ENCODE measurements at places on chromosomes 1 and 21.

- no peak for DNase-seq
Measured at GRCh38 chr1:113935970-113936369, 6.8 kb downstream of the HIPK1 start.

DNA sequence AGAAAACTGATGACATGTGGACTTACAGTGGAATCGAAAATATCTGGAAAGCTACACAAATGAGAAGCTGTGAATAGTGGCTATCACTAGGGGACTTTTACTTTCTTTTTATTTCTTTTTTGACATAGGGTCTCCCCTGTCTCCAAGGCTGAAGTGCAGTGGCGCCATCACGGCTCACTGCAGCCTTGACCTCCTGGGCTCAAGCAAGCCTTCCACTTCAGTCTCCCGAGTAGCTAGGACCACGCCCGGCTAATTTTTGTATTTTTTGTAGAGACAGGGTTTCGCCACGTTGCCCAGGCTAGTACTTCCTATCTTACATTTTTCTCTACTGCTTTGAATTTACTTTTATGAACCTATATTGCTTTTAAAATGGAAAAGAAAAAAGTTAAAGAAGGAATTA, 10.5 kb downstream of the TMEM35B start:
- DNase-seq: no peak

GRCh38 chr1:15618655-15619525, 1.6 kb downstream of the DDI2 start:
- DNase-seq: no peak

GRCh38 chr21:43369124-43369523, 57.8 kb downstream of the SIK1 start:
- DNase-seq: peak; percentile 58

DNA sequence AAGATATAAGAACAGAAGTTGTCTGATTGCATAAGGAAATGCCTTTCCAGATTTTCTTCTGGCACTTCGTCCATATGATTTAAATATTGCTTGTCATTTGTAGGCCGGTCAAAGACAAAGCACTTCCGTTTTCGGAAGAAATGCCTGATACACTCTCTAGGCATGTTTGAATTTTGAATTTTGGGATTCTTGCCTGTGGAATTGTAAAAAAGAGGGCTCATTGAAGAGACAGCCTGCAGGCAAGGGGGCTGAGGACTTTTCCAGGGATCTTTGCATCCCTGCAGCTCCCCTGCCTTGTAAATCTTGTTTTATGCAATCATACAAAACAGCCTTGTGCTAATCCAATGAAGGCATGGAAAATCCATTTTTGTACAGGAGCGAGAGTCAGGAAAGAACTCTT, 7.4 kb downstream of the GBP4 start:
- no peak for DNase-seq

DNA sequence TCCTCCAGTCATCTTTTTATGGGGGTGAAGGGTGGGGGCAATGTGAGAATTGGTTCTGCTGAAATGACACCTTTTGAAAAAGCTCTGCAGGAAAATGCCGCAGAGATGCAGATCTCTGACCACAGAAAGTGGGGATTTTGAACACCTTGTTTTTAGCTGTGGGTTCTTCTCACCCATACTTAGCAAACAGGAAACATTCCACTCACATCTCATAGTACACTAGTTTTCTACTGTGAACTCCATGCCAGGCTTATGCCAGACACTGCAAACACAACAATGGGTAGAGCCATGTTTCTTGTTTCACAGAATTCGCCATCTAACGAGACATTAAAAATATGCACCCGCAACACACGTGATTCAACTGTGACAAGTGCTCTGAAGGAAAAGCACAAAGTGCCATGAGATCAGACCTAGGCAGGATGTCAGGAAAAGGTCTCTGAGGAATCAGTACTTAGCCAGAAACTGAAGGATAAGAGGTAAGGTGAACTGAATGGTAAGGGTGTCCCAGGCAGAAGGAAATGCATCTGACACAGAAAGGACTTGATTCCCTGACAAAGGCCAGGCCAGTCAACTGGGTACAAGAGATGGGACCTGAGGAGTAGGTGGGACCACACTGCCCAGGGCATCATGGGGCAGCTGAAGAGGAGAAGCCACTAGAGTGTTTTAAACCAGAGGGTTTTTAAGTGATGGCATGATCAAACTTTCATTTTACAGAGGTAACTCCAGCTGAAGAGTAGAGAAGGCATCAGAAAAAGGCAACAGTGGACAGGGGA, 83.8 kb upstream of the JAK1 start:
- DNase-seq: no peak

DNA sequence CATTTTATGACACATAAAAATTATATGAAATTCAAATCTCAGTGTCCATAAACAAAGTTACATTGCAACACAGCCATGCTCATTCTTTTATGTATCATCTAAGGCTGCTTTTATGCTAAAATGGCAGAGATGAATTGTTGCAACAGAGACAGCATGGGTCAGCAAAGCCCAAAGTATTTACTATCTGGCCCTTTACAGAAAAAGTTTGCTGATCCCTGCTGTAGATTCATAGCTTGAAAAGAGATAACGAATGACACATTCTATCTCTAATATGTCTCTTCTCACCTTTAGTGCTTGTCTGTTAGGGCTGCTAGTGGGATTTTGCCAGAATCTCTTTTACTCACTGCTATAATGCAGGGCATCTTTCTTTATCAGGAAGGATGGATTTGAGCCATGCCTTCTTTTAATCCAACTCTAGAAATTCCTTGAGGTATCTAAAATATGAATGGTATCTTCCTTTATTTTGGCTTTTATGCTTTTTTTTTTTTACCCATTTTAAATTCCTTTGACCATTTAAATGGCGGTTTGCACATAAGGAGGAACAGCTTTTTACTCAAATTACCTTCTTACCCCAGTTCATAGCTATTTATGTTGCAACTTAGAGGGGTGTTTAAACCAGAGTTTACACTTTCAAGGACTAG, 598.2 kb downstream of the PLPP3 start:
- DNase-seq: no peak

DNA sequence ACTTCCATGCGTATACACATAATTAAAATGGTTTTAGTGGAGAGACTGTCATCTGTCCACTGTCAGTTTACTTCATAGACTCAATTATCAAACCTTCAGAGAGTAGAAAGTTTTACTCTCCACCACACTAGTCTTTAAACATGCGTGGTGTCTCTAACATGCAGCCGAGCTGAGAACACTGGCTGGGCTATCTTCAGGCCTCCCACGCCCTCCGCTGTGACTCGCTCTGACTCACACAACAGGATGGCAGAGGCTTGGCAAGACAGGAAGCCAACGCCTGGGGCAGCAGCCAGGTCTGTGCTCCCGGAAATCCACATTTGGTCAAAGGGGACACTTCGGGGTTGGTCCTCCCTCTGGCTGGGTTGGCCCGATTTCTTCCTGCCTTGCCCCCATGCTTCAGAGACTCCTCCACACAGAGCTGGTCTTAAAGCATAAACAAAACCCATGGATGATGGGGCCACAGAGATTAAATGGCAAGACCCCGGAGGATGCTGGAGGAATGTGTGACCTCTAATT, 22.7 kb upstream of the IFNGR2 start:
- peak; percentile 92 for DNase-seq

DNA sequence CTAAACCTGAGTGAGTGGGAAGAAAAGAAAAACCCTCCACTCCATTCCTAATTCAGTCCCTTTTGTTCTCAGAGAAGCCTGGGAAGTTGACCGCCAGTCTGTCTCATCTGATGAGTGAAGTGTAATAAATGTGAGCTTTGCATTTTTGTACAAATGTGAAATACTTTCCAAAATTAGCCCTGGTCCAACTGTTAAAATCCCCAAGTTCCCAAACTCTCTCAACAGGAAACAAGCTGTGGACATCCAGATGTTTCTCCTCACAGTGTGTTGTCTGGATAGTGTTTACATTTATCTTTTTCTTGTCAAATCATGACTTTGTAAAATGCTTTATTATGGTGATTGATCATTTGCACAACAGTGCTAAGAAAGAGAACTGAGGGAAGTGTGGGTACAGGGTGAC, 145.1 kb downstream of the TM2D1 start:
- DNase-seq: no peak

DNA sequence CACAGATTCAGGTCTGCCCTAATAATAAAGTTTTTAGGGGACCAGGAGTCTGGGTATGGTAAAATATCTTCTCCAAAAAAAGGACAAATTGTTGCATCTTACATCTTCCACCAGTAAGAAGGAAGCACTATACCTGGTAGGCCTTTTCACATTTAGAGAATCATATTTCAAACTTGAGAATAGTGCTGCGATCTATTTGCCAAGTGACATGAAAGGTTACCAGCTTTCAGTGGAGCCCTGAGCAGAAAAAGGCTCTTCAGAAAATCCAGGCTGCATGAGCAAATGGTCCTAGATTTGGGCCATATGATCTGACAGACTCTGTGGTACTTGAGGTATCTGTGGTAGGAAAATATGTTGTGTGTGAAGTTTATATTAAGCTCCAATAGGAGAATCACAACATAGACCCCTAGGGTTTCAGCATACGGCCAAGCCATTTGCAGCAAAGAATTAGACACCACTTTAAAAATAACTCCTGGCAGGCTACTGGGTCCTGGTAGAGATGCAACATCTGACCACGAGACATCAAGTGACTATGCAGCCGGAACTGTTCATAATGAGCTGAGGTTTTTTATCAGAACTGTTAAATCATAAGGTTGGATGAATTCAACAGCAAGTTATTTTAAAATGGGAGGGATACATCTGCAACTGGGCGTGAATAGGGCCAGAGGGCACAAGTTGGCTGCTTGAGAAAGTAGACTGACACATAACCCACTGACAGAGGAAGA, 38.6 kb upstream of the CCDC190 start:
- no peak for DNase-seq

DNA sequence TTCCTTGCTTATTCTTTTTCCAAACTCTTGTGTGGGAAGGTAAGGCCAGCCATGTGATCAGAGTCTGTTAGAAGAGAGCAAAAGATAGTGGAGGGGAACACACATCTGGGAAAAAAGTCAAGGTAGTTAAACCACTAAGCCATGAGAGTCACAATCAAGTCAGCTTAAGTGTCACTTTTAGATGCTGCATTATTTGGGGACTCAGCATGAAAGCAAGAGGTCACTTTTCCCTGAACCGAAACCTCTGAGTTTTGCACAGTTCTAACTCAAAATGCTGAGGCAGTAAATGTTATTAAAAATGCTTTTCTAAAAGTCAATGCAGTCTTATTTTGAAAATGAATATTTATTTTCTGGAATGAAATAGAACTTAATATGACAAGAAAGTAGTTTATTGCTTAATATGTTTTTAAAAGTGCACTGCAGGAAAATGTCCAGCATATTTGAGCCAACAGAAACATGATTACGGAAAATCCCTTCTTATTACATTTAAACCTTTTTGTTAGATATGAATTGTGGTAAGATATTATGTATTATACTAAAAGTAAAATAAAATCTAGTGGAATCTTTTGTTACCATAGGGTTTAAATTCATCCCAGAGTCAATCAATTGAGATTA, 69.3 kb downstream of the RBM11 start:
- no peak for DNase-seq

- DNase-seq: no peak
Measured at GRCh38 chr21:35019631-35020032, 29.5 kb downstream of the RUNX1 start.

DNA sequence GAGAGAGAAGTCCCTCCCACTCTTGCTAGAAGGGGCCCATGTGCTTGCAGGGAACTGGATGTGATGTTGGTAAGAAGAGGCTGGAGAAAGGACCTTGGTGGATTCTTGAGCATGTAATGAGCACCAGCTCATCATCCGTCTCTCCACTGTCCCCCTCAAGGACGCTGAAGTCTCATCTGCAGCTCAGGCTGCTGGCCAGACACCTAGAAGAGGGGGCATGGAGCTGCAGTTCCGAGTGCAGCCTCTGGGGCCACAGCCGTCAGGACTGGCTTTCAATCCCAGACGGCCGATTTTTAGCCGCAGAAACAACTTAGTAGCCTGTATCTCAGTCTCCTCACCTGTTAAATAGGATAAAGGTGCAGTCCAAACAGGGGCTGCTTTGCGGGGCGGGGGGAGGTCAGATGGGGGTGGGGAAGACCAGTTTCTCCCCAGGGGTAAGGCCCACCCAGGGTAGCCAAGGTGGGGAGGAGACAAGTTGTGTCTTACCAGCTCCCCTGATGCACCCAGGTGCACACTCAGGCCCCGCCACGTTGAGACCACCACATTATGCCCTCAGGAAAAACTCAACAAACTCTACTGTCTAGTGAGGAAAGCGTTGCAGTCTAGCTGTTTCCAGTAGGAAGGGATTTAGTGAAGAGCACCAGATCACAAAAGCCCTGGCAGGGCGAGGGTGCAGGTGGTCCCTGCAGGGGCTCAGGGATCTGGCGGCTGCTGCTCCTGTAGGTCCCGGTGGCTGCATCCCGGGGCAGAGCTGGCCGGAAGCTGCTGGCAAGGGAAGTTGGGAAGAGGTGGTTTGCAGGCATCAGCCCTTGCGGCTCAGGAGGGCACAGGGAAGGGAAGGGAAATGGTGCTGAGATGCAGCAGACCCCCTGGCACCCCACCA, 29.5 kb downstream of the LDLRAP1 start:
- peak; percentile 50 for DNase-seq

DNA sequence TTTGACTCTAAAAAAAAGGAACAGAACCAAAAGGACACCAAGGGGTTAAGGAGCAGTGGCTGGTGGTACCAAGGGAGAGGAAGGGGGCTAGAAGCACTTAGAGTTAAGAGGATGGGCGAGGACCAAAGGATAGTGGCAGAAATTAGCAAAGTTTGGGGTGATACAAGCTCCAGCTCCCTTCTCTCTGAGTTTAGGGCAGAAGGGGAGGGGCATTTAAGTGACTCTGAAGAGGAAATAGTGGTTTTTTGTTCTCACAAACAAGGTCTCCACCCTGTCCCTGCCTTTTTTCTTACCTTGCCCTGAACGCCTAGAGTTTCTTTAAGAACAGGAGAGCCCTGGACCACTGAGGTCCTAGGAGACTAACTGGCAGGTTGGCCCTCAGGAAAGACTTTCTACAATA, 3.3 kb downstream of the CDC42SE1 start:
- DNase-seq: no peak

DNA sequence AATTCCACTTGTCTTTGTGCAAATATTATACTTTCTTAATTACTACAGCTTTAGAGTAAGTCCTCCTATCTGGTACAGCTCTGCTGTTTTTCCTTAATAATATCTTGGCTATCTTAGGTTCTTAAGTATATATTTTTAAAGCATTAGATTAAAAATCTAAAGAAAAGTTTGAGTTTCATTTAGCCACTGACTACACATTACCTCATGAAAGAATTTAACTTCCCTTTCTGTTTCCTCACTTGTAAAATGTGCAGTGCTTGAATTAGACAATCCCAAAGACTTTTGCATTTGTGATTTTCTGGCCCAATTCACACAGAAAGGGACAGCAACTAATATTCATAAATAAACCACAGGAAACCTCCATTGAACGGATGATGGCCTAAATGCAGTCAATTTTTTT, 126.4 kb upstream of the SAMSN1 start:
- DNase-seq: no peak

DNA sequence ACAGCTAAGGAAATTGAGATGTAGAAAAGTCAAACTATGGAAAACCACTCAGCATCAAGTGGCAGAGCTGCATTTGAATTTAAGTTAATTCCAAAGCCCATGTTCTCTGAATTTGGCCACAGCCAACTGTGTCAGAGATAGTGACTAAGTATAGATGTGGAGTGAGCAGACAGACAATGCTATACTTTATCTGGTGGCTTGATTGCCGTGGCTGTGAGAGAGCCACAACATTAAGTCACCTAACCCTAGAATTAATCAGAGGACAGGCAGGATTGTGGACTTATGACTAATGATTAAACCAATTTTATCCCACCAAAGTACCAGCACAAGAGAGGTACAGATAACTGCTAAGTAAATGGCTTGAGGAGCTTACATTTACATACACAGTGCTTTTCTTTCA, 209.8 kb downstream of the TPR start:
- DNase-seq: no peak

All from Ammon's horn (tissue), 1 donor.